ENCODE measurements at places on chromosomes 11 and 22.

GRCh38 chr11:63770763-63771162, 2.2 kb upstream of the ZFTA start:
- DNase-seq = no peak

- DNase-seq = no peak
Measured at GRCh38 chr11:66603072-66603471, 10.1 kb downstream of the CCS start.

DNA sequence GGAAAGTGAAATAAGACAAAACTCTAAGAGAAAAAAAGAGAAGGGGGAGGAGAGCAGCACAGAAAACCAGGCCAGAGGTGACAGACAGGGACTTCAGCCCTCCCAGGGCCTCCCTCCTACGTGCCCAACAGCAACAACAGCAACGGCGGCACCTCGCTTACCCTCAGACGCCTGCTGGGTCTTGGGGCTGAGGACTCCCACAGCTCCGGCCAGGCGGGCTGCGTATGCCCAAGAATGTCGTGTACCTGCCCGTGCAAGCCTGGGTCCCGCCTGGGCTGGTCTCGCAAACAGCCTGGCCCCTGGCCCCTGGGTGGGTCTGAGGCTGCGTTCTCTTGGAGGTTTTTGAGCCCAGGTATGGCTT, 30.5 kb downstream of the ARAP1 start:
- no peak for DNase-seq

DNA sequence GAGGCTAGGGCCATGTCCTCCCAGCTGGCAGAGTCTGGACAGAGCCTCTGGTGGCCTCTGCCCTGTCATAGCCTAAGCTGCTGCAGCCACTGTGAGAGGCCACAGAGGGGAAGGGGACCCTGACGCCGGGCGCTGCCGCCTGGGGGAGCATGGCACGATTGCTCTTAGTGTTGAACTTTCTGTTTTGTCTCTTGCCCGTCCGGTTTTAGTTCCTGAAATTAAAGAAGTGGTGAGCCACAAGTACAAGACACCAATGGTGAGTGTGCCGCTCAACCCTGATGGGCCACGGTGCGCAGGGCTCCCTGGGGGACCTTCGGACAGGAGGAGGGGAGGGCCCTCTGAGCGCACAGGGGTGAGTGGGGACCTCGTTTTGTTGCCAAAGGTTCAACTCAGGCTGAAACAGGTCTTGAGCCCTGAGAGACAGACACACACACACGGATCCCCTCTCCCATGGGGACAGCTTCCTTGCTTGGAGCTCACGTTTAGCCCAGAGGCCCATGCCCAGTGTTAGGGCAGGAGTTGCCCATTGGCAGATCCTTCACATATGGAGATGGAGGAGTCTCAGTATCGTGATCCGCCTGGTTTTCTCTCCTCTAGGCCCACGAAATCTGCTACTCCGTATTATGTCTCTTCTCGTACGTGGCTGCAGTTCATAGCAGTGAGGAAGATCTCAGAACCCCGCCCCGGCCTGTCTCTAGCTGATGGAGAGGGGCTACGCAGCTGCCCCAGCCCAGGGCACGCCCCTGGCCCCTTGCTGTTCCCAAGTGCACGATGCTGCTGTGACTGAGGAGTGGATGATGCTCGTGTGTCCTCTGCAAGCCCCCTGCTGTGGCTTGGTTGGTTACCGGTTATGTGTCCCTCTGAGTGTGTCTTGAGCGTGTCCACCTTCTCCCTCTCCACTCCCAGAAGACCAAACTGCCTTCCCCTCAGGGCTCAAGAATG, 23.8 kb downstream of the MYBPC3 start:
- DNase-seq = no peak

DNA sequence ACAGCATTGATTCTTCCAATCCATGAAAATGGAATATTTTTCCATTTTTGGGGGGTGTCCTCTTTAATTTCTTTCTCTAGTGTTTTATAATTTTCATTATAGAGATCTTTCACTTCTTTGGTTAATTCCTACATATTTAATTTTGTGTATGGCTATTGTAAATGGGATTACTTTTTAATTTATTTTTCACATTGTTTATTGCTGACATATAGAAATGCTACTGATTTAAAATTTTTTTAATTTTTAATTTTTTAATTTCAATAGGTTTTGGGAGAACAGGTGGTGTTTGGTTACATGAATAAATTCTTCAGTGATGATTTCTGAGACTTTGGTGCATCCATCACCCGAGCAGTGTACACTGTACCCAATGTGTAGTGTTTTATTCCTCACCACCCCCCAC, 26.6 kb upstream of the OOSP4B start:
- DNase-seq = no peak

Measured in fibroblast of the conjunctiva (primary cell).